CD4-positive, alpha-beta T cell treated with Interleukin-6 at 100 ng/mL for 8 hours (primary cell): ENCODE measurements at places on chromosomes 6 and 20.

GRCh38 chr6:97361286-97361685 is 78.3 kb upstream of the MMS22L start:
- DNase-seq = no peak

DNA sequence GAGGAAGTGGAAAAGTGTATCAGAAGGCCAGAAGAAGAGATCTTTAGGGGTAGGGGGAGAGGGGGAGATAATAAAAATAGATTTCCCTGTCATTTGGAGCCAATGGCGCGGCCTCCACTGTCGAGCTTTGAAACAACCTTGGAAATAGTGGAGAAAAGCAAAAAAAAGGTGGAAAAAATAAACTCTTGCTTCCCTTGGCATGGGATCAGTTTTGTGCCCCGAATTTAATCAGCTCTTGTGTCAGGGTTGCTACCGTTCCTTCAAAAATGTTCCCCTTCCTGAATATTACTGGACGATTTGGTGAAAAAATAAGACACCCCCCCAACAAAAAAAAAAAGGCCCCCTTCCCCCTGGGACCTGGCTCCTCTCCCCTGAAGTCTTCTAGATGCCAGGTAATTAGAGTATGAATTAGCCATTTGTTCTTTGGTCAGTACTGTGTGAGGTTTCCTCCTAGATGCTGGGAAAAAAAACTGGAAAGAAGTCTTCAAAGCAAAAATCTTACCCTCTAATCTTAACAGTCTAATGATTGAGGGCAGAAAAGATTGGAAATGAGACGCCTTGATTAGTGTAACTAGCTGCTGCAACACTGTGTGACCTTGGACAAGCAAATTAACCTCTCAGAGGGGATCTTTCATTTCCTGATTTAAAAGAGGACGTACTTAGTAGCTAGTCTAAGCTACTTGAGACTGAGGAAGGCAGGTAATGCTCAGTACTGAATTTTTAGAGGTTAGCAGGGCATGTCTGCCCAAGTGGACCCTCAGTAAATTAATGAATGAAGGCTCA is 872 bp upstream of the RBM39 start:
- peak; percentile 36 for DNase-seq

DNA sequence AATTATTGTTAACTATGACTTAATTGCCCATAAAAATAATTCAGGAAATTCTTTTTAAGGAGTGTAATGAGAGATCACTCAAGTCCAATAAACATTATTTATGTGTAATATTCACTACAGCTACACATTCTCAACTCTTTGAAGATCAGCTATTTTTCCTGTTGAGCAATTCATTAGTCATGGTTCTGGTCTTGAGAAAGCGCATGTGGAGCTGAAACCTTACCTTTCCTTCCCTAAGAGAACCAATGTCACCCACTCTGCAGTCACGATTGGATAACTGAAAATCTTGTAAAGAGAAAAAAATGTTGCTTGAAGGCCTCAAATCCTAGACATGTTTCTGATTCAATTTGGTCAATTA is 736.9 kb upstream of the MARCKS start:
- DNase-seq = no peak

DNA sequence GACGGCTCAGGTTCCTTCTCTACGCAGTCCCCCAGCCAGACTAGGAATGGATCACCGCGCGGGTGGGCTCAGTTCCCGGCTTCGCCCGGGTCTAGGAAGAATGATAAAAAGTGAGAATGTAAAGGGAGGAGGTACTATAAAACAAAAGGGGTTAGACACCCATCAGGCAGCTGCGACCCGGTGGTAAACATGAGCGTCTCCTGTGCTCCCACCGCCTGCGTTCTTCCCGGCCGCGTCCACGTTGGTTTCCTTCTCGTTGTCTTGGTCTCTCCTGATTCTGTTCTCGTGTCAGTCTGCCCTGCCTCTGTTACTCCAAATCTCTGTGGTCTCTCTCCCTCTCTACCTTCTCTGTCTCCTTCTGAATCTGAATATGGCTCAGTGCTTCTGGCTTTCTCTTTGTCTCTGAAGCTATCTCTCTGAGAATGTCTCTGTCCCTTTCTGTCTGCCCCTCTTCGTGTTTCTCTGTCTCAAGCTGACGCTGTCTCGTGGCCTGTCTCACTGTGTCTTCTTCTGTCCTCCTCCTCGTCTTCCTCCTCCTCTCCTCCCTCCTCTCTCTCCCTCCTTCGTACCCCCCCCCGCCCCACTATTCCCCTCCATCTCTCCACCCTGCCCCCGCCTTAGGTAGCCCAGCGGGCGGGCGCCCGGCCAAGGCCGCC is 41.6 kb upstream of the FOXP4 start:
- DNase-seq = no peak

DNA sequence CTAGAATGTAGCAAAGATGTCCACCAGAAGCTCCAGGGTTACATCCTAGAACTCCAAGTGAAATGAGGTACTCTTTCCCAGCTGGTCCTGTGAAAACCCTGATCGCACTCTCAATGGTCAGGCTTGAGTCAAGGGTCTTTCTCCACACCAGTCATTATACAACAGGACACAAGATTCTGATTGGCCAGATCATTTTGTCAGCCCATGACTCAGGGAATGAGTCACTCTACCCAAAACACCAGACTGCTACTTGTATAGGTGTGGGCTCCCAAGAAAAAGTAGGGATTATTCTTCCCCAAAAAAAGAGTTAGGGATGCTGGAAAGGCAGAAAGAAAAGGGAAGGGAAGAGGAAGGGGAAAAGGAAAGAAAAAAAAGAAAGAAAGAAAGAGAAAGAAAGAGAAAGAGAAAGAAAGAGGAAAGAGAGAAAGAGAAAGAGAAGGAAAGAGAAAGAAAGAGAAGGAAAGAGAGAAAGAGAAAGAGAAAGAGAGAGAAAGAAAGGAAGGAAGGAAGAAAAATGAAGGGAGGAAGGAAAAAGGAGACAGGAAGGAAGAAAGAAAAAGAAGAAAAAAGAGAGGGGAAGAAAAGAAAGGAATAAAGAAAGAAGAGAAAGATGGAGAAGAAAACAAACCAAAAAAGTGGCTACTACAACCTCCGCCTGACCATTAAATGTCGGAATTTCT is 30.5 kb downstream of the ANKEF1 start:
- DNase-seq = no peak

DNA sequence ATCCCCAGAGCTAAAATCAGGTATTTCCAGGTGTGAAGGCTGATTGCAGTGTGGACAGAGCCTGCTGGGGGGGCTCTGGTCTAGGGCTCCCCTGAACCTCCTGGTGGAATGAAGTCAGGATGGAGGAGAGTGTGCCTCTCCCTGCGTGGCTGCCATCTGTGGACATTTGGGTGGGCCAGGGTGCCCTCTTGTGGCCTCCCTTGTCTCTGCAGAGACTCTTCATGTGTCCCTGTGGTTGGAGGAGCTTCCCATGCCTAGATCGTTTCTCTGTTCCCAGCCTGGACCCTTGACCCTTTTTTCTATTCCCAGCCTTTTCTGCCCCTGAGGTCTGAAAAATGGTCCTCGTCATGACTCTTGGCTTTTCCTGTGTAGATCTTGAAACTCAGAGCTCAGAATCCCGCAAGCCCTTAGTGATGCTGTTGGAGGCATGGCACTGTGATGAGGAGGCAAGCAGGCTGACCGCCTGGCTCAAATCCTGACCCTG is 9.9 kb upstream of the PSMF1 start:
- DNase-seq = peak; percentile 46

DNA sequence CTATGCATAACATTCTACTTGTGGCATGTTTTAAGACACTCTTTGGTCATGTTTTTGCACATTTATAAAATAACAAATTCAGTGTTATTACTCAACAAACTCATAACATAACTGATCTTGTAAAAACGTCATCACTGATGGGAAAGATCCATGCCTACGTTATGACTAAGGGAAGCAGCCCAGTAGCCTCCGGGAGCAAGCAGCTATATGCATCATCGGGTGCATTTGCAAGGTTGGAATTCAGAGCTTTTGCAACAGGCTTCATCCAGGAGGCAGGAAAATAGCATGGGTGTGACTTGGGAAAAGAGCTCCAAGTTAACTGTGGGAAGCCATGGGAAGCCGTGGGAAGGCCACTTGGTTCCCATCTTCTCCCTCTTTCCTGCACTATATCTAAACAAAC is 271.6 kb upstream of the SGK1 start:
- DNase-seq = no peak

DNA sequence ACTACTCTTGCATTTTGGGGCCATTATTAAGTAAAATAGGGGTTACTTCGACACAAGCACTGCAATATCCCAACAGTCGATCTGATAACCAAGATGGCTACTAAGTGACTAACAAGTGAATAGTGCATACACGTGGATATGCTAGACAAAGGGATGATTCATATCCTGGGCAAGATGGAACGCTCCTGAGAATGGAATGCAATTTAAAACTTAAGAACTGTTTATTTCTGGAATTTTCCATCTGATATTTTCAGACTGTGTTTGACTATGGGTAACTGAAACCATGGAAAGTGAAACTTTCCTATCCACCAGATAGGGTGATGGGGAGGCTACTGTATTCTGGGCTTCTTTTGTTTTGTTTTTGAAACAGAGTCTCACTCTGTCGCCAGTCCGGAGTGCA is 66.5 kb downstream of the ILRUN start:
- DNase-seq = no peak

DNA sequence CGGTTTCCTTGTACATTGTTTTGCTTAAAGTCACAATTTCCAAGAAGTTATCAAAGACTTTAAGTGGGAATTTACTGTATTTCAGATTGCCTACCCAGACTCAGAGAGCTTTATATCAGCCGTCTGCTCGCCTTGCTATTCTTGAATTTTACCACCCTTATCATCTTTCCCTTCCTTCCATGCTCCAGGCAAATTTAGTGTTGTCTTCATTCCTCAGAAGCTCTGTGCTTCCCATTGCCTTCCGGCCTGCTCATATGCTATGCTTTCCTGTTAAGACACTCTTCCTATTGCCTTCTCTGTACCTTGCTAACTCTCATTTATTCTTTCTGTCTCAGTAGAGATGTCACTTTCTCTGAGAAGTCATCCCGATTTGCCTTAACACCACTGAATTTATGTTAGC is 52.1 kb downstream of the CD2AP start:
- no peak for DNase-seq

GRCh38 chr20:3077618-3078134 is 6.3 kb downstream of the OXT start:
- DNase-seq = no peak

GRCh38 chr6:148855744-148856143 is 108.9 kb downstream of the UST start:
- no peak for DNase-seq

GRCh38 chr6:108693430-108694154 is 132.9 kb downstream of the FOXO3 start:
- DNase-seq = no peak

GRCh38 chr20:63706027-63706695 is 1.6 kb downstream of the ARFRP1 start:
- no peak for DNase-seq

DNA sequence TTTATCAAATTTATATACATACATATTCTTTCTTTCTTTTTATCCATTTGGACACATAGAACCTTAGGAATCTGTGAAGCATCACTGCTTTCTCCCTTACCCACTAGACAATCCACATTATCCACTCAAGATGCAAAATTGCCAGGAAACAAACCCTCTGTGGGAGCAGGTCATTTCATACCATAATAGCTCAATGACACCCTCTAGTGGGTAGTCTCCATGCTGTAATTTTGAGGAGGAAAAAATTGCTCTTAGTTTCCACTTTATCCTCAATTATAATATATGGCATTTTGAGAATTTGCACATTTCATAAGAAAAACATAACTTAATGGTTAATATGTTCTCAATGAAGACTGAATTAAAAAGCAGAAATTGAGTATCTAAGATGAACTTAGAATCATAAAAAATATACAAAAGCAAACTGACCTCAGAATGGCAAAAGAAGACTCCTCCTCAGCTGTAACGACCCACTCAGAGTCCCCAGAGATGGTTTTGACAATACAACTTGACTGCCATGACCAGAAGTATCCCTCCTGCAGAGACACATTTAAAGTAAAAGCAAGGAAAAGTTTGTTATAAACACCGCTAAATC is 164.1 kb downstream of the FRK start:
- no peak for DNase-seq

DNA sequence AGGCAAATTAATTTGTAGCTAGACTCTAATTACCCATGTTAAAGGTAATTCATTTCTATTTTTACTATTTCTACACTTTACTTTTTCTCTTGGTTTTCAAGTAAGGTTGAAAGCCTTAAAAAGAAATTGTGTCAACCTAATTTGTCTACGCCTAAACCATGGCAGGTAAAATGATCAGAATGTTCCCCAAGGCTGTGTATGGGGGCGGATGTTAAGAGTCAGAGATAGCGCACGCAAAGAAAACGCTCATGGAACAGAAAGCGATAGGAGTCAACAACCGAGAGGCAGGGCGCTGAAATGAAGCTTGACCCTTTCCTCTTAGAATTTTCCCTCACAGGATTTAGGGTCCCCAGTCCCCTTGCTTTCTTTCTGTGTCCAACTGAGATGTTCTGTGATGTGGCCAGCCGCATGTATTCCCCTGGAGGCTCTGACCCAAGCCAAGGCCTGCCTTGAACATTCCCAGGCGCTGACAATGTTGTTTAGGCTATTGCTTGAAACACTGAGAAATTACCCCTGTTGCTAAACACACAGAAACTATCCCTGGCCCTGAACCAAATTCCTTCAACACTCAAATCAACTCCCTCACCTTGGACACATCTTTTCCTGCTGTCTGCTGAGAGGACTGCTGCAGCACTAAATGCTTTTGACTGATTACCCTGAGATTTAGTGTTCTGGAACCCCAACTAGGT is 10.9 kb downstream of the PSMB1 start:
- DNase-seq = no peak

GRCh38 chr6:11692451-11693376 is 85.9 kb downstream of the ADTRP start:
- DNase-seq = no peak

- no peak for DNase-seq
These were observed 53.9 kb downstream of the FAM120B start for GRCh38 chr6:170360476-170360875.

DNA sequence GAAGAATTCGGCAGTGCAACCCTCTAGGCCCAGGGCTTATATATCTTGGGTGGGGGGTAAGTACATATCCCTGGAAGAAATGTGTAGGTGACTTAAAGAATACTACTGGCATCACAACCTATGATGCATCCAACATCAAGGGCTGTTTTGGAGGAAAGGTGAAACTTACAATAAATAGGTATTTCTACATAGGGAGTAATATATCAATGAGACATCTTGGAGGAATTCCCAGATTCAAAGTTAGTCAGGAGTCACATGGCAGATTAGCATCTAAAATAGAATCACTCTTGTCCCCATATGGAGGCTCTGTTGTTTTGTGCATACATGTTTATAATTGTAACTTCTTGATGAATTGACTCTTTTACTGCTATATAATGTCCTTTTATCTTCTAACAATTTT is 375.5 kb downstream of the PAX1 start:
- no peak for DNase-seq

DNA sequence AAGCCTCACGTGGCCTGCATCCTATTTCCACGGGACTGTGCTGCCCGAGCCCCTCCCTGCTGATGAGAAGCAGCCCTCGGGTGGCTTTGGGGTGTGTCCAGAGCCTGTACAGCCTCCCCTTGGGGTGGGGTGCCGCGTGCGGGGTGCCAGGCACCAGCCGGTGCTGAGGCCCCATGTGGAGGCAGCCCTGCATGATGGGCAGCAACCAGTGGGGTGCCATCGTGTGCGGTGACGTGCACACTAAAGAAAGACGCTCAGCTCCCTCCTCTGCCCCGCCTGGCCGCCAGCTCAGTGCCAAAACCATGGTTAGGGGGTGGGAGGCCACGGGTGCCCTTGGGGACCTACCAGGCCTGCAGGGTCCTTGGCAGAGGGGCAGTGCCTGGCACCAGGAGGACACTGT is 26.2 kb downstream of the NTSR1 start:
- DNase-seq = no peak
